ENCODE measurements at places on chromosomes 2 and 18. TPM values are rescaled to one million over a fixed set of nuclear protein-coding genes. Genes with fewer than 3 reads are reported as not detected.

The POTEI gene
- not detected for total RNA-seq

The MXD1 gene
- 38.5 TPM for total RNA-seq

The ITGA4 gene
- total RNA-seq, result 6.6 TPM

The CEBPZ gene
- 32.0 TPM for total RNA-seq

The OTOS gene
- not detected for total RNA-seq

The EEF1B2 gene
- total RNA-seq, result 243 TPM

DNA sequence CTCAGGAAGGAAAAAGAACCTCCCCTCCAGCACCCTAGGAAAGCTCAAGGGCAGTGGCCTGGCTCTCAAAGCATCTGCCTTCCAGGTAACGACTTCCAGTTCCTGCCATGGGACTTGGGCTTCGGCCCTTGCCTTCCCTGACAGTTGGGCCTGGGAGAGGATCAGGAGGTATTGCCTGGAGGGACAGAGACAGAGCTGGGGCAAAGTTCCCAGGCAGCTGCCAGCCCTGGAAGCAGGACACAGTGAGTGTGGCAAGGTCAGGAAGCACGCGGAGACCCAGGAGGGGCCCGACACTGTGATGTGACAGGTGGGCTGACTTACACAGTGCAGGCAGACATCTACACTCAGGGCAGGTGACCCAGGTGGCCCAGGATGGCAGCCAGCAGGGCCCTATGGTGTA, 87.5 kb upstream of the BOD1L2 start:
- no peak for DNase-seq

GRCh38 chr2:75751824-75752468, 41.2 kb upstream of the GCFC2 start:
- DNase-seq, result no peak

DNA sequence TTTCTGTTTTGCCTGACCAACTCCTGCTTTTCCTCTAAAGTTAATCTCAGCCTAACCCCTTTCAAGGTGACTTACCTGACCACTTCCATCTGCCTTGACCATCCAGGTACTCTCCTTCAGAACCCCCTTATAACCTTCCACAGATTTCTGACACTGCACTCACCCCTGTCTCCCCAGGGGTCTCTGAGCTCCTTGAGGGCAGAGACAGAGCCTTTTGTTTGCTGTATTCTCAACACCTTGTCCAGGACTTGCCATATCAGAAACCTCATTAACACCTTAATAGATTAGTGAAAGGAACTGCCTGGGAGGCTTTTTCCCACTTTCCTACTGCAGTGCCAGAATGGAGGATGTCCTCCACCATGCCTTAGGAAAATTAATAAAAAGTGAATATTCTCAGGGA, 119.7 kb upstream of the SERPINE2 start:
- DNase-seq, result no peak

- no peak for DNase-seq
Observed at GRCh38 chr18:75172299-75173124, 36.4 kb downstream of the PTGR3 start.

DNA sequence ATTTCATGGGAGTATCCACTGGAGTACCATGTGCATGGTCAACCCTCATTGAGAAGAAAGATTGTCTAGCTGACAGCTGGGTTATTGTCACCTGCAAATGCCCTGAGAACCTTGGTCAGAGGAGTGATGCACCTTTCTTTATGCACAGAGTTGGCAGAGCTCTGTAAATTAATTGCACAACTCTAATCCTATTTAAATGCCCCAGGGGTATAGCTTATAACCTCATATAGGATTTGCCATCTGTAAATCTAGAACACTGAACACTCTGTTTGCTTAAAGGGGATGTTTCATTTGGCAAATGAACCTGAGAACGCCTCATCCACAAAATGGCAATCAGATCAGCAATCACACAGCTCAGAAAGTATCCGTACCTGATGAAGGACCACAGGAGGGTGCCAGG, 71.8 kb upstream of the SP5 start:
- DNase-seq, result no peak

- no peak for DNase-seq
Observed at GRCh38 chr2:14720319-14720718, 87.8 kb downstream of the LRATD1 start.

- DNase-seq, result no peak
Observed at GRCh38 chr18:159037-159652, 788 bp downstream of the USP14 start.

- DNase-seq, result no peak
Observed at GRCh38 chr2:177313162-177313781, 48.7 kb upstream of the NFE2L2 start.

DNA sequence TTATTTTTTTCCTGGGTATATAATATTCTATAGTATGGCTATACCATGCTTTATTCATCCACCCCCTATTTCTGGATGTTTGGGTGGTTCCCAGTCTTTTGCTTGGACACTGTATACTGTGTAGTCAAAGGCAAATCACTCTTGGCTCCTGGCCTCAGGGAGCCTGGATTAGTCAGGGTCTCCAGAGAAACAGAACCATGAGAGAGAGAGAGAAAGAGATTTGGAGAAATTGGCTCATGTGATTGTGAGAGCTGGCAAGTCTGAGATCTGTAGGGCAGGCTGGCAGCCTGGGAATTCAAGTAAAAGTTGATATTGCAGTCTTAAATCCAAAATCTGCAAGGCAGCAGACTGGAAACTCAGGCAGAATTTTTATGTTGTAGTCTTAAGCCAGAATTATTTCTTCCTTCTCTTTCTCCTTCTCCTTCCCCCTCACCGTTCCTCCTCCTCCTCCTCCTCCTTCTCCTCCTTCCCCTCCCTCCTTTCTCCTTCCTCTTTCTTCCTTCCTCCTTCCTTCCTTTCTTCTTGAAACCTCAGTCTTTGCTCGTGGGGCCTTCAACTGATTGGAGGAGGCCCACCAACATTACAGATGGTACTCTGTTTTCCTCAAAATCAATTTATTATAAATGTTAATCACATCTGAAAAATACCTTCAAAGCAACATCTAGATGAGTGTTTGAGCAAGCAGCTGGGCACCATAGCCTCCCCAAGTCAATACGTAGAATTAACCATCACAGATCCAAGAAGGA, 33.0 kb downstream of the CTIF start:
- DNase-seq, result no peak

- no peak for DNase-seq
Observed at GRCh38 chr2:127577208-127577475, 41.7 kb downstream of the MYO7B start.

All from esophagus squamous epithelium (tissue), 5 donors.